WERI-Rb-1 (cell line): ENCODE measurements at places on chromosomes 13 and 19.

- DNase-seq: no peak
These were observed 3.2 kb upstream of the ZNF235 start for GRCh38 chr19:44308011-44308410.

DNA sequence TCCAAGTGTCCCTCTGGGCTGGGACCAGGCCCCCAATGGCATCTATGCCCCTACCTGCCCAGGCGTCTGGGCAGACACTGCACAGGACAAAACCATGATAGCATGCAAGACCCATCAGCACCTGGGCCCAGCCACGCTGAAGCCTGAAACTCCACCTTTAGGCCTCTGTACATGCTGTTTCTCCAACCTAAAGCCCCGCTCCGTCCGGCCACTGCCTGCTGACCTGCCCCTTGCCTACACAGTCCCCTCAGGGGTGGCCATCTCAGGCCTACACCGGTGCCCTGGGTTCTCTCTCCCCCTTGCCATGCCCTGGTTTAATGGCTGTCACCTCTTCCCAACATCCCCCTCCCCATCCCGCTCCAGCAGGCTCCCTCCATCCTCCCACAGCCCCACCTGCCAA lies 15.3 kb downstream of the GJA3 start:
- DNase-seq: no peak

- peak; percentile 53 for DNase-seq
These were observed at the start of gene SIAH3 for GRCh38 chr13:45851171-45851921. SIAH3 (minus strand) TSS chr13:45851753; CDS start chr13:45851629, 124 bp downstream.

- DNase-seq: no peak
These were observed 5.0 kb downstream of the ZNF808 start for GRCh38 chr19:52532480-52532879.

DNA sequence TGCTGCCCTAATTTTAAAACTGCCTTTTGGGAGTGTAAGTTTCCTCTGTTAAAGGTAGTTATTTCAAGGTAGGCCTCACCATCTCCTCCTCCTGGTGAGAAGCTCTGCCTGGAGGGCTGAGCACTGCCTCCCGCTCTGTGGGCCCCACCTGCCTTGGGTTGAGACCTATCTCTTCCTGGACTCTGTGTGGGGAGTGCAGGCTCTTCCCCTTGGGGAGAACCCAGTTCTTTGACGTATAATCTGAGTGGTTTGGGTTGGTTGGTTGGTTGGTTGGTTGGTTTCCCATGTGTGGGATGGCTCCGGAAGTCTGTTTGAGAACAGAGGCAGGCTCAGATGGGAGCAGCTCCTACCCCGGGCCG lies 39.1 kb downstream of the ACTN4 start:
- peak; percentile 31 for DNase-seq

DNA sequence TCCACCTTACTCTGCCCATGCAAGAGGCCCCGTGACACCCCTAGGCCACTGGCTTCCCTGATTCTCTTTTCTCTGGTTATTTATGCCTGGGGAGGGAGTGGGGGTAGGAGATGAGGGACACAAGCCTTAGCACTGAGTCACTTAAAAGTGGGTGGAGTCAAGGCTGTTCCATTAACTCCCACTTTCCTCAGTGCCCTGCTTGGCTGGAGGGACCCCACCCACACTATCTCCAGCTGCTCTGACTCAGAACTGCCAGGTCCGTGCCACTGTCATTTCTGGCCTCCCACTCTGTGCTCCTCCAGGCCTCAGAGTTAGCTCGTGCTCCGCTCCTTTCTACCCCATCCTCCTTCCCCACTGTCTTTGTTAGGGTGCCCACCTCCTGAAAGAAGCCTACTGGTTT lies 113.4 kb upstream of the UQCRFS1 start:
- DNase-seq: no peak

DNA sequence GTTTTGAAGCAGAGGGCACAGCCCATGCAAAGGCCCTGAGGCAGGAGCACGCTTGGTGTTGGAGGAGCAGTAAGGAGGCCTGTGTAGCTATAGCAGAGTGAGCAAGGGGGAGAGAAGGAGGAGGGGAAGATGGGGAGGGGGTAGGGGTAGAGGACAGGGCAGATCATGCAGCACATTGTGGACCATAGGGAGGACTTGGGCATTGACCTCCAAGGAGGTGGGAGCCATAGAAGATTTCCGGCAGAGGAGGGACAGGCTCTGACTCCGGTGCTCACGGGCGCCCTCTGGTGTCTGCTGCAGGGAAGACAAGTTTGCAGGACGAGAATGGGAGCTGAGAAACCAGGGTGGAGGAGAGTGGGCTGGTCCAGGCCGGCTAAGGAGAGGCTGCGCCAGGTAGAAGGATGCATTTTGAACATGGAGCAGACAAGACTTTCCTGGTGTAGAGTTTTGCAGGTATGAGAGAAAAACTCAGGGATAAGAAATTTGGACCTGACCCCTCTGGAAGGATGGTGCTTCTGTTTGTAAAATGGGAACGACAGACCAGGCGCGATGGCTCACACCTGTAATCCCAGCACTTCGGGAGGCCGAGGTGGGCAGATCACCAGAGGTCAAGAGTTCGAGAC lies 13.7 kb upstream of the CREB3L3 start:
- DNase-seq: peak; percentile 87

DNA sequence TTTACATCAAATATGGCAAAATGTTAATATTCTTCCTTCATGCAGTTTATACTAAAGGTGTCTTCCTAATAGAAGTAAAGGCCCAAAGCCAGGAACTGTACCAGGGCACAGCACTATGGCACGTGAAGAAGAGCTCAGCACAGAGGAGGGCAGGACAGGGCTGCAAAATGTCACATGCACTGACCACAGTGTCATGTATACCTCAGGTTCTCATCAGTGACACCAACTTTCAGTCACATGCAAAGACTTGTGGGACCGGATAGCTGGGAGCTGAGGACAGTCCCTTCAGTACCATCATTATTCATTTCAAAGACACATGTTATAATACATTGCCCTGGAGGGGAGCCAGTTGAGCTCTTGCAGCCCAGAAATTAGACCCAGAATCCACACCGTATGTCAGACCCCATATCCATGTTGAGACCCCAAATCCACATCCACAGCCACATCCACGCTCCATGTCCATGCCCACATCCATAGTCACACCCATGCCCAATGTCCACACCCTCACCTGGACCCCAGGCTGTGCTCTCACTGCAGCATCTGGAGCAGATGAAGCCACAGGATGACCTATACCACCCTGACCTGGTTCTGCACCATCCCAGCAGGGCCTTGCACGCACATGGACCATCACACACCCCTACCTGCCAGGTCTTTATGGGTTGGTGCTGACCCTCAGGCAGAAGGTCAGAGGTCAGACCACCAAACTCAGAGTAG lies 111.8 kb downstream of the TUBA3C start:
- no peak for DNase-seq

DNA sequence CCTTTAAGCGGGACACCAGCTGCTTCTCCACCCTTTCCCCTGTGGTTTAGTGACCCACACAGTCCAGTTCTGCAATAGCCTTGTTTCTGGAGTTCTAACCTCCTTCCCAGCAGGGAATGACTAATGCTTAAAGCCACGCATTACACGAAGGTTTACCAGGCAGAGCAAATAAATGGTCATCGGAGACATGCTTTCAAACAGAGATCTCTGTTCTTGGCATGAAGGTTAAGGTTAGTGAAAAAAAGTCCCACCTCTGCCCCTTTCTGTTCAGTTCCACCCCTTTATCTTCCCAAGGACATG lies 25.3 kb upstream of the MEDAG start:
- no peak for DNase-seq

- DNase-seq: no peak
These were observed 9.6 kb upstream of the GPR183 start for GRCh38 chr13:99316657-99317256.

DNA sequence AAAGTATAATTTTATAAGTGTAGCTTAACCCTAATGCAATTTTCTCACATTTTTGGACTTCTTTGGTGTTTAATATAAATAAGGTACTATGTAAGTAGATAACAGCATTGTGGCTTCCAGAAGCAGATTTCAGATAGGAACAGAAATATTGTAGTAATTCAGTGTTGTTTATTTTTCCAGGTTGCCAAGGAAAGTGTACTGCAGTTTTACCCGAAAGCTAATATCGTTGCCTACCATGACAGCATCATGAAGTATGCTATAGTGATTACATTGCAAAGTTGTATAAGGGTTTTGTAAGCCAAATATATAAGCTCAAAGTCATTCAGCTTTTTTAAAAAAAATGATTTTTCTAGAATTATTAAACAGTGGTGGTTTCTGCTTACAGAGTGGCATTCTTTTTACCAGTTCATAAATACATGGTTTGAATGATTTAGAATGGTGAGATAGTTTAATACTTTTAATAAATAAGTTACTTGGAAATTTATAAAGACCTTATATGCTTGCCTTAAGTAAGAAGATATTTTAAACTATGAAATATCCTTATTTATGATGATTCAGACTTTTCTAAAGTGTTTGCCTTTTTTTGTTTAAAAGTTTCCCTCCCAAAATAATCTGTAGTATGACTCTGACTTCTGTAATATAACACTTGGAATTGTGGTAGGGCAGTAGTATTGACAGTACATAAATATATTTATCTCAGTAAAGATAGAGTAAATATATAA lies 3.7 kb downstream of the UBA2 start:
- no peak for DNase-seq

GRCh38 chr19:1248786-1249297 lies 459 bp downstream of the MIDN start:
- peak; percentile 88 for DNase-seq

DNA sequence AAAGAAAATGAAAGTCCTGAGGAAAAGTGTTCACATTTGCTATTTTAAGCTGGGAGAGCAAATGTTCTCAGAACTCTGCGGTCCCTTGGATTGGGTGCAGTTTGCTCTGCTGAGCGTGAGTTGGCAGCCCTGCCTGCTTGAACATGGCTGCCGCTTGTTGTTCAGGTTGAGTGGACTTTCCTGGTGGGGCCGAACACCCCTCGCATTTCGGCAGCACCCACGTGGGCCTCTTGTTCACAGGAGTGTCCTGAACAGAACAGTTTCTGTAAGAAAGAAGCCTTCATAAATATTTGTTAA lies 10.8 kb upstream of the RNF113B start:
- DNase-seq: no peak

- no peak for DNase-seq
These were observed 71.2 kb downstream of the MYO16 start for GRCh38 chr13:108700422-108701170.

DNA sequence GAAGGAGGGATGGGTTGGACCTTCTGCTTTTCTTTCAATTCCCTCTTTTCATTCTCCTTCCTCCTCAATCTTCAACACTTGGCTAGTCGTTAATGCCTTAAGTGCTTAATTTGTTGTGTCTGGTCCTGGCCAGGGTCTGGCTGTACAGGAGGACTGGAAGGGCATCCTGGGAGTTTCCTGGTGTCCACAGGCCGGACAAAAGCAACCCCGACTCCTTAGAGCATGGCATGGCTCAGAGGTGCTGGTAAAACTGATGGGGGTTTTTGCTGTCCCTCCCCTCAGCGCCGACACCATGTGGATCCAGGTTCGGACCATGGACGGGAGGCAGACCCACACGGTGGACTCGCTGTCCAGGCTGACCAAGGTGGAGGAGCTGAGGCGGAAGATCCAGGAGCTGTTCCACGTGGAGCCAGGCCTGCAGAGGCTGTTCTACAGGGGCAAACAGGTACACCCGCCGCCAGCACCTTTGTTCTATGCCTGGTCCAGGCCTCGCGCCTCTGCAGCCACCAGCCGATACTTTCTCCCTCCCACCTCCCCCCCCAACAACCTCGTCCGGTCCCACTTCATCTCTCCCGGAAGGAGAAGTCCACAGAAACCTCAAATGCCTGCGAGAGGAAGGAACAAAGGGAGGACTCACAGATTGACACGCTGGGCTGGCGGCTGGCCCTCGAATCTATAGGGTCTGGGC lies 1.4 kb downstream of the UHRF1 start:
- no peak for DNase-seq

- no peak for DNase-seq
These were observed 2.1 kb upstream of the FBXO17 start for GRCh38 chr19:38977445-38978325.

DNA sequence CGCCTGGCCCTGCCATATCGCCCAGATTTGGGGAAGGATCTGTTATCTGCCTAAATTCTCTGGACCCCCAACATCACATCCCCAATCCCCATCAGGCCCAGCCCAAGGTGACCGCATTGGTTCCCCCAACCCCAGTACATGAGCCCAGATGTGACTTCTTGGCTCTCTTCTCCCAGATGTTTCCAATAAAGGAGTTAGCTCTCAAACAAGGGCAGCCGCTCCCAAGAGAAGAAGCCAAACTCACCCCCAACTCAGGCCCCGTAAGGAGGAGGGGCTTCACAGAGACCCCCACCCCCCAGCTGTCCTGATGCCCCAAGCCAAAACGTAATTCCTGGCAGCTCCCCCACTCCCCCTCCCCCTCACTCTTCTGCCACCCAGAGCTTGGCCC lies 6.9 kb downstream of the FBN3 start:
- no peak for DNase-seq

- no peak for DNase-seq
These were observed 2447.7 kb downstream of the PCDH9 start for GRCh38 chr13:64782466-64782865.

DNA sequence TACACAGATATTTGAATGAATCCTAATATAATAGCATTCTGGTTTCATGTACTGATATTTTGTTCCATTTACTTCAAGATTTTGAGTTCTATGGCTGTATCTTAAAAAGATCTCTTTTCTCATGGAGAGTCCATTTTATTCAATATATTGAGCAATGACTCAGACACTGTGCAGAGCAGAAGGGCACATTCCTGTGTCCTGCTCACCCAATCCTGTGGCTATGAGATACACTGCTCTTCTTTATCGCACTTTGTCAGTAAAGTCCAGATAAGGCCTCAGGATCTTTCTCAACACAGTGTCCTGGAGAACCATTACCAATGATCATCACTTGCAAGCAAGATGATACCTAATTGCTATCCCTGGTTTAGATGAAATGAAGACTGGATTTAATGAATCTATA lies 155.0 kb downstream of the CYSLTR2 start:
- no peak for DNase-seq

DNA sequence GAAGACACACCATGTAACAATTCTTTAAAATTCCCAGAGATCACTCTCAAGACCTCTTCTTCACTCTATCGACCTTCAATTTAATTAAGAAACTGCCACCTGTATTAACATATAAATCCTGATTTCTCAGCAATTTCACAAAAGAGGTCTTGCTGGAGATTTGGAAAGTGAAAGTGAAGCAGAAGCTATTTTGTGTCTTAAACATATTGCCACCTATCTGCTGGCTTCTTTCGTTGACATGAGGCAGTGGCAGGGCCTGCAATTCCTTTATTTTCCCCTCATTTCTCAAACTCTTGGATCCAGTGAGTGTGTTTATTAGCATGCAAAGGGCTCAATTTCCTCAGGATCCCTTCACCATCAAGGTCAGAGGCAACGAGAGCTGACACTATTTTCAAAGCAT lies 780.2 kb upstream of the SLITRK1 start:
- DNase-seq: no peak

GRCh38 chr19:45096700-45097099 lies 3.7 kb downstream of the PPP1R37 start:
- no peak for DNase-seq

DNA sequence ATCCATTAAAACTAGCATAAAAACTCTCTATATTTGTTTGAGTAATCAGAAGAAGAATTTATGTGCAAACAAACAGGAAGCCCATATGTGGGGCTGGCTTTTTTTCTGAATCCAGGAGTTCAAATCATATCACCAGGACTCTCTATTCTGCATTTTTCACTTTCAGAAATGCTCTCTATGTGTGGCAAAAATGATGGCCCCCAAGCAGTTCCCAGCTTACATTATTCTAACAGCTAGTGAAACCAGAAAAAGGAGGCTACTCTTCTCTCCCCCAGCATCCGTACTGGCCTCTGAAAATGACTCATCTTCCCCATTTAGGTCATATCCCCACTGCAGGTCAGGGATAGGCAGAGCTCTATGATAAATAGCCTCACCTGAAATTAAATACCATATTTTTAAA lies 20.4 kb downstream of the RBM26 start:
- DNase-seq: no peak

- DNase-seq: no peak
These were observed 120.9 kb upstream of the FREM2 start for GRCh38 chr13:38566023-38566422.
